ENCODE measurements at places on chromosomes 5 and 9.

DNA sequence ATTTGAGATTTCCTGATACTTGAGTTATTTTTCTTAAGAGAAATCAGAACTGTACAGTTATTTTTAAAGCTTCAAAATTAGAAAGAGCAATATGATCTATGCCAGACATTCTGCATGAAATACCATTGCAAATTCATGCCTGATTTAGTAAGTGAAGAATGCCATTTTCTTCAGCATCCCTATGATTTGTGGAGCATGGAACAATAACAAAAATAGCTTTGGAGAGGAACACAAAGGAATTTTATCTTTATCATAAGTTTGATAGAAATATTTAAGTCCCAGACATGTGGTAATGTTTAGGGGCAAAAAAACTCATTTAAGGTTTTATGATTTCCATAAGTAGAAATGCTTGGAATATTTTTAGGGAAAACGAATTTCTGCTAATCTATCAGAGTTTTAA, 1863.4 kb downstream of the EFNA5 start:
- DNase-seq, result no peak

GRCh38 chr5:76412511-76412910, 9.4 kb downstream of the IQGAP2 start:
- DNase-seq, result no peak

- no peak for DNase-seq
Measured at GRCh38 chr5:12861886-12862654, 957.8 kb upstream of the CTNND2 start.

GRCh38 chr9:109560470-109561132, 62.5 kb upstream of the PTPN3 start:
- DNase-seq, result no peak

DNA sequence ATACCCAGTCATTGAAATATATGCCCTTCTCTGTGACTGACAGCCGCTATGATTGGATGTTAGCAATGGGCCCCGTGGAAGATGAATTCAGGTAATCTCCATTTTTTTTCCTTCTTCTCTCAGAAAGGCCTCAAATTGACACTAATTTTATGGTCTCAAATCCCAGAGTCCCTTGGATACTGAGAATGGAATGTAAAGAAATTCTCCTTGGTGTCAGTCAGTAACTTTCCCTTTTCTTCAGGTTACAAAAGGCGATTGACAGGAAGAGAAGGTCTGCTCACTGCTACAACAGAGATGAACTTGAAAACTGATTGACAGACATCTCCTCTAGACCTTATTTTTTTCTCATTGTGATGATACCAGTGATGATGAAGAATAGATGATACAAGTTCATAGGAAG, 748.3 kb downstream of the MAT2B start:
- DNase-seq, result no peak

GRCh38 chr9:71647094-71647591, 121.2 kb downstream of the CEMIP2 start:
- DNase-seq, result peak; percentile 29

DNA sequence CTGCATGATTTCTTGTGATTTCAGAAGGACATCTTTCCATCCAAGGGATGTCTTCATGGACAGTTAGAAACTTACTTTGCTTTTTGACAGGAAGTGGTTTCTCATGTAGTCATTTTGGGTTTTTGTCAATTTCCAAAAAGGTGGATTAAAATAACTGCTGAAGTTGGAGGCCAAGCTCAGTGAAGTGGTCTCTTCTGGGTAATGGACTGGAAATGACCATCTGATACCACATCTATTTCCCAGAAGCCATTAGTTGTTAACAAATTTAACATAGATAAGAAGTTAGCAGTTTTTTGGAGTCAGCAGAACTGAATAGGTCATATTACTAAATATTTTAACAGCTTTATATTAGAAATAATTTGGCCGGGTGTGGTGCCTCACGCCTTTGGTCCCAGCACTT, 86.2 kb upstream of the MYO10 start:
- no peak for DNase-seq

DNA sequence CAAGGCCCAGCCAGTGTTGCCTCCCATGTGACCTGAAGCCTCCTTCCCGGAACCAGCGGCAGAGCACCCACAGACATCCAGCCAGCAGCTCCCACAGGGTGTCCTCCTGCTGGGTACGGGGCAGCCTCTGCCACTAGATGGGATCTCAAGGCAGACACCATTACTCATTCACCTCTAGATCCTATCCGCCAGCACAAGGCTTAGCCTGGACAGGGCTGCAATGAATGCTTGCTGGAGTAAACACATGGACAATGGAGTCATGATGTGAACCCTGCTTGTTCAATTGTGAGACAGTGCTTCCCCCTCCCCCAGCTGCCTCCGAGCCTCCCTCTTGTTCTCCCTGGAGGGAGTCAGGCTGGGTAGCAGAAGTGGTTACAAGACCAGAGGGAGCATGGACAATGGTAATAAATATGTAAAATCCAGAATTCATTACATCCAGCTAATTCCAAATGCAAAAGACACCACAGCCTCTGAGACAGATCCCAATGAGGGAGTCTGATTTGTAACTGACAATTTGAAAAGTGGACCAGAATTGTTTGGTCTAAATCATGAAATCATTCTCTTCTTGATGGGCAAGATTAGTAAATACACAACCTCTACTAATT, 132.0 kb downstream of the CRB2 start:
- no peak for DNase-seq

DNA sequence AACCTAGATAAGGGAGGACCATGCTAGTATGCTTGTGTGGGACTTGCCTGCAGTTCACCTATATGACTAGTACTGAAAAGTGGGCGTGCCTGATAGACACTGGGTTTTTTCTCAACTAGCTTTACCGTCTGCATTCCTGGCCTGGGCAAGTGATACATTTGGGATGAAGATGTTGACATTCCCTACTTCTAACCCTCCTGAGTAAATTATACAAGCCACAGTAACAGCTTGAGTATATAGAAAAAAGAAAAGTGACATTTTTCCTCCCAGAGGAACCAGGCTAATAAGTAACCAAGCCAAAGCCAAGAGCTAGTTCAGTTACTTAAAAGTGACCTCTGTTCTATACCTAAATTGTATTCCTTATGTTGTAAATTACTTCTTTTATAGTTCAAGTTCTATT, 153.8 kb upstream of the CYLC2 start:
- DNase-seq, result no peak

GRCh38 chr9:128068386-128069205, 564 bp downstream of the SLC25A25 start:
- DNase-seq, result no peak

DNA sequence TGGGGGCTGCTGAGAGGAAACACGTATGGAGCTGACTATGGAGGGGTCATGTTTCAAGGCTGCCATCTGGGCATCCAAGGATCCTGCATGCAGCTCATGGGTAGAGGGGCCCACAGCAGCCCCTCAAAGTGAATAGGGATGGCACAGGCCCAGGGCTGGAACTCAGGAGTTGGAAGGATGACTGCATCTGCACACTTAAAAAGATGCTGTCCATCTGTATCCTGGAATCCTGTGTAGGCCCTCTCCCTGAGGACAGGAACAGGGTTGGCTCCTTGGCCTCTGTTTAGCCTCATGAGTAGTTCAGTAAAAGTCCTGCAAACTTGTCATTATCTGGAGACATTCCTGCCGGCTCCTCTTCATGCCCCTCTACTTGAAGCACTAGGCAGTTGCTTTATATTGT, 4.0 kb downstream of the BNIP1 start:
- DNase-seq, result no peak

GRCh38 chr9:97980479-97980803, 2.7 kb upstream of the ANP32B start:
- DNase-seq, result no peak

DNA sequence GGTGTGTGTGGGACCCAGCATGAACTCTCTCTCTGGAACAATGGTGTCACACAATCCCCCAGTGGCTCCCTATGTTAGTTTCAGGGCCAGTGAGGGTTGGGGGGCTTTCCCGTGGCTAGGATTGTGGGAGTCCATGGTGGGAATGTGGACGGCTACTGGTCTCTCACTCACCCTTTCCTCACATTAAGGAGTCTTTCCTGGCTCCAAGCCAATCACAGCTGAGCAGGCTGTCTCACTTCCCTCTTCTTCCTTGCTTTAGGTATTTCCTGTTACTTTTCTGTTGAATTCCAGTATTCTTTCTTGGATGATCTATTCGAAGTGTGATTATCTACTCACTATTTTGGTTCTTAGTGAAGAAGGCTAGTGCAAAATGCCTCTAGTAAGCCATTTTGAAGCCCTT, 324.4 kb upstream of the MPDZ start:
- no peak for DNase-seq

DNA sequence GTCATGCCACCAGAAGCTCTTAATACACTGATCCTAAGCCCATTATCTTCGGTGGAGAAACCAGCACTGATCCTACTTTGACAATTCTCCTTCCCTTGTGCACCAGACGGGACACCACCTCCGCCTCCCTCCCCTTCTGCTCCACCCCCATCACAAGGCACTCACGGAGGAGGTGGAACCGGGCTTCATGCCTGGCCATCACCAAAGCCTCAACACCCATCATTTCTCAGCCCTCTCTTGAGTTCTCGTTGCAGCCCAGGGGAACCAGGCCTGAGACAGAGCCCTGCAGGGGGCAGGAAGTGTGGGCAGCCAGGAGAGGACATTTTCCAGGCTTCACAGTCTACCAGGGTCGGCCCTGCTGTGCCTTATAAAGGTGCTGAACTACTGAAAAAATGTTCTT, 160.5 kb downstream of the GOLPH3 start:
- no peak for DNase-seq

GRCh38 chr5:151328734-151329133, 18.6 kb downstream of the SLC36A2 start:
- DNase-seq, result no peak

DNA sequence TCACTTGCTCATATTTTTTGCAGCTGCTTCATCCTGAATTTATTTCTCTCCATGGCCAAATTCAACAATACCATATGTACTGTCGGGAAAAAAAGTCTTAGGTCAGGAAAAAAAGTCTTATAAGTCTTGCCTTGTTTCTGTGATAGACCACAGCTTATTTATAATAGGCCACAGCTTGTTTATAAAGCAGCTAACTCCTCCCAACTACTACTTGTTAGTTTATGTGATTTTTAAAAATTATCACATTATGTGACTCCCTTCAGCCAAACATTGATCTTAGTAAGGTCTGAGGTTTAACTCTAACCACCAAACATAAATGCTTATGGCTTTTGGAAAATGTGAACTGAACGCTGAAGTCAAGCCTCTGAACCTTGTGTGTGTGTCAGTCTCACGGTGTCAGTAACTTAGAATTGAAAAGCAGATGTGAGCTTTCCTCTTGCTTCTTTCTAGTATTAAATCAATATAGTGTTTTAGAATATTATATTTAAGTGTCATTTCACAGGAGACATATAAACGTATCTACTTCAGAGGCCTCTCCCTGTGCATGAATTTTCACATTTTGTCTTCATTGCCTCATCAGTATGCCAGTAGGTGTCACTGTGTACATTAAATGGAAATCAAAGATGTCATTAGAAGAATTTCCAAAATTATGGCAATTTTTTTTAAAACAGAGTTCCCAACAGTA, 51.3 kb downstream of the SNX24 start:
- DNase-seq, result no peak

DNA sequence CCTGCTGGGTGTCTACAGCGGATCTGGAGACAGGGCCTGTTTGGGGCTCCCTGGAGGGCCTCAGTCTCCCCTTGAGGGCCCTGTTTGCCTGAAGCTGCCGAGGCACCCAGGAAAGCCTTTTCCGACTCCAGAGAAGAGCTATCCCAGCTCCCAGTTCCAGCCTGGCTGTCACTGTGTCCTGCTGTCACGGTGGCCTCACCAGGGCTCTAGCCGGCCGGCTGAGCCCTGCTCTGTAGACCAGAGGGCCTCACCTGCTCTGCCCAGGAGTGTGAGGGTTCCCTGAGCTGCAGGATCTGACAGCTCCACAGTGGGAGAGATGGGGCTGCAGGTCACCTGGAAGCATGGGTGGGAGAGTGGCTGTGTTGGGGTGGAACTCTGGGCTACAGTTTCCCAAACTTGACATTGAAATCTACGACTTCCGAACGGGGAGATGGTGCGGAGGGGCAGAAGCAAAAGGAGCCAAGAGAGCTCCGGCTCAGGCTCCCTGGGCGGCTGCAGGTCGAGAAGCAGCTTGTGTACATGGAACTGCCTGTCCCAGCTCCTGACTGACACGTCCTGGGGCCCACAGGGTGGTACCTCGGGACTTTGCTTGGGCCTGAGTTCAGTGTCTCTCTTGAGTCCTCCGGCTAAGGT, 94.9 kb downstream of the CACNA1B start:
- no peak for DNase-seq

DNA sequence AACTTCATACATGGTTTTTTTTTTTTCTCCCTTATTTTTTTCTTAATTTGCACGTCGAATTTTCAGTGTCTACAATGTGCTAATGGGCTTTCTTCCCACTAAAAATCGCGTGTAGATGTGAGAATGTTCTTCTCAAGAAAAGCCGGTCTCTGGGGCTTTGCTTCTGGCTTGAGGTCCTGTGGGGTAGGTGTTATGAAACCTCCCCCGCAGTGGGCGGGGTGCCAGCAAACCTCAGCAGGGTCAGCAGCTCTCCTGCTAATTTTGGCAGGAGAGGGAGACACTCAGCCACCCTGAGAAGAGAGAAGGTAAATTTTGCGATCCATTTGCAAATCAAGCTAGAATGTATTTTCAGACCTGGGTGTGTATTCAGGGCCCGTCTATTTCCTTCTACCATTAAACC, 59.9 kb downstream of the NPR3 start:
- DNase-seq, result no peak

GRCh38 chr5:169222934-169223594, 77.9 kb downstream of the SLIT3 start:
- no peak for DNase-seq
